ENCODE measurements at places on chromosomes 13 and 19.

DNA sequence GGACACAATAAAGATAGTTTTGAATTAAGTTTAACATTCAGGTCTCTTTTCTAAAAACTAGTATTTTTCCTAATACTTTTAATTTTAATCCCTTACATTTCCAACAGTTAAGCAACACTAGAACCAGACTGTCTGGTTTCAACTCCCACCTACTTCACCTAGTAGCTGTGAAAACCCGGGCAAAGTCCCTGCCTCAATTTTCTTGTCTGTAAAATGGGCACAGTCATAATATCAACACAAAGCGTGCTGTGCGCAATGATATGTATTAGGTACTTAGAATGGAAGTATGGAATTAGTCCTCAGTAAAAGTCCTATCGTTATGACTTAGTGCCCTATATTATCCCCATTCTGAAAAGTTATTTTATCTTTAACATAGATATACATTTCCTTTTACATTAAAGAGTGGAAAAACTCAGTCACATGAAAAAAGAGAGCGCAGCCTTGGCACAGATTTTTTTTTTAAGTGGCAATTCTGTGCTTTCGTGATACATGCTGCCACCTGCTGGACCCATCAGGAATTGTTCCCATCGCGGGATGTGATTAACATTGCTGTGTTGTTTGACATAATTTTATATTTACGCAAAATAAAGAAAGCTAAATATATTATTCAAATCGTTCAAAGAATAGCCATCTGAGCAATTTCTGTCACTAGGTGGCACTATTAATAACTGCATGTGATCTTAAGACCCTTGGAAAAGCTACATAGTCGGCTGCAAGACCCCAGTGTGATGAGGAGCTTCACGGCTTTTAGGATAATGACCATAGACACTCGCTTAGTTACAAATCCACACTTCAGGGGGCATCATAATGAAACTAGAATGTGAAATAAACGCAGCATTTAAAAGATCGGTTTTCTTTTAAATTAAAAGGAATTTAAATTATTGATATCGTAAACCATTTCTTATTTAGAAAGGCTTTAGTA lies 59.9 kb downstream of the LIG4 start:
- DNase-seq = peak; percentile 42

- no peak for DNase-seq
These were observed 33.6 kb upstream of the FNDC3A start for GRCh38 chr13:48942131-48942530.

GRCh38 chr19:16446108-16446723 lies 25.6 kb downstream of the EPS15L1 start:
- no peak for DNase-seq

- no peak for DNase-seq
These were observed 10.3 kb upstream of the LEUTX start for GRCh38 chr19:39768334-39768733.

DNA sequence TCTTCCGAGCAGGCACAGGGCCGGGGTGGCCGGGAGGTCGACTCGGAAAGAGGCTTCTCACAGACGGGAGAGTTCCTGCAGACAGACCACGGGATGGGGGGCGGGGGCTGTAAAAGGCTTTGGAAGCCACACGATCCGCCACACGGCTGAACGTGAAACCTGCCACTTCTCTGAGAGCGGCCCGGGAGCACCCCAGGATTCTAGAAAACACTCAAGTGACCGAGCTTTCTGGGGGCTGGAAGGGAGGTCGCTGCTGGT lies 15.6 kb upstream of the SLC39A3 start:
- no peak for DNase-seq

GRCh38 chr13:46004491-46004890 lies 48.1 kb downstream of the ZC3H13 start:
- DNase-seq = no peak

DNA sequence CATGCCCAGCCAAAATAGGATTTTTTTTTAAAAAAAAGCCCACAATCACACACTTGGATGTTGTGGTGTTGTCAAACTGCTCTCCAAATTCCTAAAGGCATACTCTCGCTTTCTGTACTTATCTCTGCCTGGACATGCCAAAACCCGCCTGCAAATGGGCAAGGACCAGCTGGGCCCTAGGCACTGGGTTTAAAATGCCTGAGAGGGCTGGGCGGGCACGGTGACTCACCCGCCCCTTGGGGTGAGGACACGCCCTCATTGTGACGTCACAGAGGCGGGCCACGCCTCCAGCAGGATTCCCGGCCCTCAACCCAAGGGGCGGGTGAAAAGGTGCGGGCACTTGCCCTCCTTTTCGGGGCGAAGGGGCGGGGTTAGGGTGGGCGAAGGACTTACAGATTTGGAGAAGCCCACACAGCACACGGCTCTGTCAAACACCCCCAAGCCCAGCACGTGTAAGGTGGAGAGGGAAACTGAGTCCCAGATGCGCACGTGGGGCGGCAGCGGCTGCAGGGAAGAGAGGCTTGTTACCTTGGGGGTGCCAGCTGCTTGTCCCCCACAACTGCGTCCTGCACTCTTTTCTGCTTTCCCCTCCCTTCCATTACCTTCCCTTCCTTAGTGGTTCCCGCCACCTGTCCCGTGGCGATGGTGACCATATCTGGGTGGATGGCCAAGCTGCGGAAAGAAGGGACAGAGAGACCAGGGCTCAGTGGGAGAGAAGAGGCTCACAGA lies 6.6 kb downstream of the EML2 start:
- DNase-seq = peak; percentile 23

- DNase-seq = no peak
These were observed 5.1 kb upstream of the COMP start for GRCh38 chr19:18796239-18796638.

- no peak for DNase-seq
These were observed 28.4 kb downstream of the SAE1 start for GRCh38 chr19:47158879-47159503.

GRCh38 chr13:33137721-33138120 lies 121.5 kb downstream of the KL start:
- no peak for DNase-seq

DNA sequence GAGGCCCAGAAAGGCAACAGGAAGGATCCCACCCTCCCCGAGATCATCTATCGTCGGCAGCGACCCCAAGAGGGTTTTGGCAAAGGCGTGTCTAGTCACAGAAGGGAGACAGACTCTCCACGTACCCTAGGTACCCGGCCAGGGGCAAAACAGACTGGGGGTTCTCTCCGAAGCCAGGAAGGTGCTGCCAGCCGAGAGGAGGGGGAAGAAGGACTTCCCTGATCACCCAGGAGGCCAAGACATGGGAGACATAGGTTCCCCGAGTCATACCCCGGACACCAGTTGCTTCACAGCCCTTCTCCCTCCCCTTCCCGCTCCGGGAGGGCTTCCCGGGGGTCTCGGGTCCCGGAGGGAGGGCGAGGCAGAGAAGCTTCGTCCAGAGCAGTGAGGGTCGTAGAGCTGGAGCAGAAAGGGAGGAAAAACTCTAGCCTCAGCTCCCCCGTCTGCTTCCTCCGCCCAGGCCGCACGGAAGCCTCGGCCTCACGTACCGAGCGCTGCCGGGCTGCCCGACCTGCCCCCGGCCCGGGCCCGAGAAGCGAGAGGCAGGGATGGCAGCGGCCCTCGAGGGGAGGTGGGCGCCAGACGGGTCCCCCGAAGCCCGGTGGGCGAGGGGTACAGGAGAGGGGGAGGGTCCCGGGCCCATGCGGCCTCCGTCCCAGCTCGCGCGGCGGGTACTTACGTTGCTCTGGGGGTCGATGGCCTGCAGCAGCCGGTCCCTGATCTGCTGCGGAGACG lies 644 bp downstream of the MED26 start:
- DNase-seq = peak; percentile 2

DNA sequence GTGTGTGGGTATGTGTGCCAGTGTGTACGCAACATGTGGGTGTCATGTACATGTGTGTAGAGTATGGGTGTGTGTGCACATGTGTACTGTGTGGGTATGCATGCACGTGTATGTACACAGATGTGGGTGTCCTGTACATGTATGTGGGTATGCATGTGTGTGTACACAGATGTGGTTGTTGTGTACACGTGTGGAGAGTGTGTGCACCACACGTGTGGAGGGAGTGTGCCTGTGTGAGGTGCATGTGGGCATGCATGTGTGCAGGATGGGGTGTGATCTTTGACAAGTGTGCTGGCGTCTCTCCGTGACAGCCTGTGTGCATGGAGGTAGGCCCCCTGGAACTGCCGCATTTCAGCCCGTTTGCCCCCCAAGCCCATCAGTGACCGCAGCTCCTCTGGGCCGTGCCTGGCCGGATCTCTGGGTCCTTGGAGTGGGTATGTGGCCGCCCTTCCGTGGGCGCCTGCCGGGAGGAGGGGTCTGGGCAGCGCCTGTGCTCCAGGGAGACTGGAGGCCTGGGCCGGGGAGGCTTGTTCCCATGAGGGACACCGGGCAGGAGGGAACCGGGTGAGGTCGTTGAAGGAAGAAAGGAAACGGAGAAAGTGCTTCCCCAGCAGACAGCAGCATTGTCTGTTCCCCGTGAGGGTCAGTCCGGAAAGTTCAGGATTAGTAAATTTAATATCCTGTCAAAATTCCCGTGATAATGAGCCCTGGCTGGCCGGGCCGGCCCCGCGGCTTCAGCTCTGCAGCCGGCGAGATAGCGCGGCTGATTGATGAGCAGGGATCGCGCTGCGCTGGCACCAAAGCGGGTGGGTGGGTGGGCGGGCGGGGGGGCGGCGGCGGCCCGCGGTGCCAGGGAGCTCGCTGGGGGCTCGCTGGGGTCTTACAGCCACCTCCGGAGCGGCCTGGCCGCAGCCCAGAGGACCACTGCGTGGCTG lies 91.1 kb upstream of the SOX1 start:
- DNase-seq = no peak

DNA sequence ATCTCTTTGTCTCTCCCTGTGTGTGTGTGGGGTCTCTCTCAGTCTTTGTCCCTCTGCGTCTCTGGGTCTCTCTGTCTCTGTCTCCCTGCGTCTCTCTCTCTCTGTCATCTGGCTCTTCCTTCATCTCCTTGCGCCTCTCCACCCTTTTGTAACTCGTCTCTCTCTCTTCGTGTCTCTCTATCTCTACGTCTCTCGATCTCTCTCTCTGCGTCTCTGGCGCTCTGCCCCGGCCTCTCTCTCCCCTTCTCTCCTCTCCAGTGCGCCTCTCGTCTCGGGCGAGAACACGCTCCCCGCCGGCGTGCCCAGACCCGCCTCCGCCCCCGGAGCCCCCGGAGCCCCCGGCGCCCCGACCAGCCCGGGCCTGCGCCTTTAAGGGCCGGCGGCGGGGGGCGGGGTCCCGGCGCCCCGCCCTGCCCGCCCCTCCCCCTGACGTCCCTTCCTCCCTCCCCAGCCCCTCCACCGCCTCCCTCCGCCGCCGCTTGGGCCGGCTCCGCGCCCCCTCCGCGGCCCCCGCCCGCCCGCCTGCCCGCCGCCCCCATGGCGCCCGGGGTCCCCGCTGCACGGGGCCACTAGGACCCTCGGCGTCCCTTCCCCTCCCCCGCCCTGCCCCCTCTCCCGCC lies at the start of gene MARK4:
Gene MARK4 (plus strand): TSS at position 440 of the 620 bp plus-strand sequence. CDS start 318 bp downstream, outside the sequence.
- DNase-seq = peak; percentile 46

Measured in activated T-cell treated with anti-CD3 and anti-CD28 coated beads for 4 hours (primary cell).